ENCODE measurements at places on chromosomes 2 and 18. TPM values are rescaled to one million over a fixed set of nuclear protein-coding genes. Genes with fewer than 3 reads are reported as not detected.

The MRPS5 gene
- polyA plus RNA-seq, result 36.7 TPM

The CYP27C1 gene
- polyA plus RNA-seq, result 1.3 TPM

The ICOS gene
- not detected for polyA plus RNA-seq

The RIT2 gene
- 0.46 TPM for polyA plus RNA-seq

The RAB12 gene
- polyA plus RNA-seq, result 19.7 TPM

The KCNIP3 gene
- polyA plus RNA-seq, result 0.33 TPM

The DSG4 gene
- polyA plus RNA-seq, result not detected

The TEX44 gene
- not detected for polyA plus RNA-seq

The GCG gene
- not detected for polyA plus RNA-seq

The HPCAL1 gene
- 5.8 TPM for polyA plus RNA-seq

The OR6B2 gene
- polyA plus RNA-seq, result not detected
